Small intestine (tissue), 16 donors: ENCODE measurements at places on chromosomes 1 and 21.

GRCh38 chr1:177256153-177257075, 85.7 kb downstream of the BRINP2 start:
- peak; percentile 62 for DNase-seq

GRCh38 chr1:194084755-194085154, 898.3 kb upstream of the B3GALT2 start:
- no peak for DNase-seq

GRCh38 chr1:204188959-204189639, 7.2 kb downstream of the KISS1 start:
- no peak for DNase-seq

- no peak for DNase-seq
These were observed 40.0 kb downstream of the ROR1 start for GRCh38 chr1:63813829-63814277.

DNA sequence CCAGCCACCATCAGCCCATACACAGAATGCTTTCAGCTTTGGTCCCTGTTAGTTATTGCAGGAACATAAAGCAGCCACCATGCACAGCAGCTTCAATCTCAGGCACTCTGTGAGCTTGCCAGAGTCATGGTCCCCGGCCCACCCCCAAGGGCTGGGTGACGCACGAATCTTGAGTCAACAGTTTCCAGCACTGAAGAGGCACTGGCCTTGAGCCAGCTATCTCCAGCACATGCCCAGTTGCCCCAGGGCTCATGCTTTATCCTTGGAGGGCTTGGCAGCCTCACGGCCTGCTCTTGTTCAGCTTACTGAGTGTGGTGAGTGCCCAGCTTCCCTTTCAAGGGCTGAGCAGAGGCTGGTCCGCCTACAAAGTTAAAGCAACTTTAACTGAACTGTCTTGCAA, 200.7 kb upstream of the RAB4A start:
- DNase-seq = peak; percentile 56

DNA sequence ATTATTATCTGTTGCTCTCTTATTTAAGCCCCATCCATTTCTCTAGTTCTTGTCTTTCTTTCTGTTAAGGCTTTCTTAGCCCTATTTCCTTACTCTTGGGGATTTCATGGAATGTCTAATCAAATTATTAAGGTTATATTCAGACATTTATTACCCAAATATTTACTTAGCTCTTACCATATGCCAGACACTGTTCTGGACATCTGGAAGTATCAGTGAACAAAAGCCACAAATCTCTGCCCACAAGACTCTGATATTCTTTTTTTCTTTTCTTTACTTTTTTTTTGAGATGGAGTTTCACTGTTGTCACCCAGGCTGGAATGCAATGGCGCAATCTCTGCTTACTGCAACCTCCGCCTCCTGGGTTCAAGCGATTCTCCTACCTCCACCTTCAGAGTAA, 74.3 kb upstream of the NBL1 start:
- no peak for DNase-seq

DNA sequence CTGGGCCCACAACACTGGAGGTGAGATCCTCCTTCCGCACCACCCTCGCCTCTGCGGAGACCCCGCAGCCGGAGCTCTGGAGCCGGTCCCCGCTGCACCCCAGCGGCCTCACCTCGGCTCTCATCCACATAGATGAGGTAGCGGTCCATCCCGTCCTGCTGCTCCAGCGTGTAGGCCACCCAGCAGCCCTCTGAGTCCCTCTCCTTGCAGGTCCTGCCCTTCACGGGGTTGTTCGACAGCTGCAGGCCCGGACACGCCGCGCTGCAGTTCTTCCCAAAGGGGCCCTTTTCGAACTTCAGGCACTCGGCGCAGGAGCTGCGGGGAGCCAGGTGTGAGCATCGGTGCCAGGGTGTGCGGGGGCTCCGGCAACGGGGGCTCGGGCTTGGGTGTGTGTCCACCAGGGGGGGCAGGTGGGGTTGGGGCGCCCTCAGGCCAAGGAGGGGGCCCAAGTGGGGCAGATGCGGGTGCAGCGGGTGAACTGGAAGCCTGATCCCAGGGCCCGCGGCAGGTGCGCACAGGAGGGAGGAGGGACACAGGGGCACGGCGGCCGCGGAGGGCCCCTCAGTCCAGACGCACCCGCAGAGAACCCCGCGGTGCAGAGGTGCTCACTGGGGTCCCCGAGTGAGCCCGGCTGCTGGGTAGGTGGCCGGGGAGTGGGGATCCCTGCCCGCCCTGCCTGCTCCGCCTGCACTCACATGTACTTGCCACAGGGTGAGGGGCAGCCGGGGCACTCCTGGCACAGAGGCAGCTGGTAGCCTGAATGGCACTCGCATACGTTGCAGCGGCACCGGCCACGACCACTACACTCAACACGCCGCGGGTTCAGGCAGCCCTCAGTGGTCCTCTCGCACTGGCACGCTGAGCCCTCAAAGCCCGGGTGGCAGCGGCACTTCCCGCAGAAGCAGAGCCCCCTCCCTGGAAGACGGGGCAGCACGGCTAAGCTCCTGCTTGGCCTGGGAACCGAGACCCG, 15.4 kb upstream of the PTTG1IP start:
- DNase-seq = no peak

DNA sequence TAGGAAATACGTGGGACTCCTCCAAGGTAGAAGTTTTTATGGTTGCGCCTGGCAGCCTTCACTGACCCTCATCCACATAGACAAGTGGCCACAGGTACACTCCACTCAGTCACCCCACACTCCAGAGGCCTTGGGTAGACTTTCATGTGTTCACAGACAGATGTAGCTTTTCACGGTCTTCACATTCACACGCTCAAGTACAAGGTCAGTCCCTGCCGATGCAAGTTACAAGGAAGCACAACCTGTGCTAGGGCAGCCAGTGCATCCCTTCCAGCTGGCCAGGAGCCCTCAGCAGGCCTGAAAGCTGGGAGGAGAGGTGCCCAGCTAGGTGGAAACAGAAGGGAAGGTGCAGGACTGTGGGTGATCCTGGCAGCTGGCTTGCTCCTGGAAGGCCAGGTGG, 55.5 kb upstream of the FAM20B start:
- no peak for DNase-seq

- DNase-seq = no peak
These were observed 267.9 kb upstream of the DPYD start for GRCh38 chr1:98188774-98189173.

- peak; percentile 82 for DNase-seq
These were observed 575 bp downstream of the TRIM67 start for GRCh38 chr1:231162297-231162969.

GRCh38 chr1:90357995-90358394, 359.1 kb downstream of the BARHL2 start:
- DNase-seq = no peak

DNA sequence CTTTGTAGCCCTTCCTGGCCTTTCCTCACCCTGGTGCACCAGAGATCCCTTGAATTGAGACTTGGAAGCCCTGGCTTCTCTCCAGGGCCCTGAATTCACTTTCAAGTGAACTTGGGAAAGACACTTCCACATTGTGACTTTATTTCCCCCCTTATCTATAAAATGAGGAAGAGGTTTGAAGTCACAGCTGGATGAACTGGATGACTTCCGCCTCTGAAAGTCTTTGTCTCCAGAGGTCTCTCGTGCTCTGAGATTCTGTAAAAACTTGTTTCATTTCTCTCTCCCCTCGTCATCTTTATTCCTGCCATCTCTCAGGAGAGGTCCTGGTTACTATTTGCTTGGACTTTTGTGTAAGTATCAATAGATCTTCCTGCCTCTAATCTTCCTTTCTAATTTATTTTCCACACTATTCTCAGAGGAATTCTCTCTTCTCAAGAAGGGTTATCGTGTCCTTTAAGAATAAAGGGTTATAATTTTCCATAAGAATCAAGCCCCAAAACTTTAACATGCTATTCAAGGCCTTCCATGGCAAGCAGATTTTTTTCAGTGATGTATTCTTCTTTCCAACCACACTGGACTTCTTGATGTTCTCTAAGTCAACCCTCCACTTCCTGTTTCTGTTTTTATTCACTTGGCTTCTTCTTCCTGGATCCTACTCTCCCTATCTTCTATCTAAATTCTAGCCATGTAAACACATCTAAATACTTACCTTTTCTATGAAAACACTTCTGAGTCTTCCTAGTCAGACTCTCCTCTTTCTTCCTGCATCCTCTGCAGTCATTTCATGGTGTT, 6.5 kb upstream of the RPTN start:
- DNase-seq = no peak

- DNase-seq = no peak
These were observed 3.8 kb downstream of the F13B start for GRCh38 chr1:197063212-197063611.

DNA sequence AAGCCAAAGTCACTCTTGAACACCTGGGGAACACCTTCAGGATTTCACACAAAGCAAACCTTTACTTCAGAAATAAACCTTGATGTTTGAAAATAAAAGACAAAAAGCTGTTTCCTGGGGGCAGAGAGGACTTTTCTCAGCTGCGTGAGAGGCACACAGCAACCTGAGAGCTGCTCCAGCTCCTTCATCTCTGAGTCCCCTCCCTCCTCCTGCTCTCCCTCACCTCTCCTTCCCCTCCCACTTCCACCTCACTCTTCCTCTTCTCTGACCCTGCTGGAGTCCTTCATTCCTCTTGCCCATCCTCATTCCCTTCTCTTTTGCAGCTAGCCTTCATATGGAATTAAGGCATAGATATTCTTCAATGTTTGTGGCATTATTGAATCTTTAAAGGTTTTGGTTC, 208.4 kb downstream of the OMA1 start:
- no peak for DNase-seq

- DNase-seq = no peak
These were observed 7.5 kb downstream of the PRPF38B start for GRCh38 chr1:108699375-108700332.

- DNase-seq = no peak
These were observed 255.0 kb downstream of the FAF1 start for GRCh38 chr1:50705041-50705440.

GRCh38 chr1:159076438-159077119, at the start of gene AIM2:
AIM2 (minus strand) TSS chr1:159076766; CDS start chr1:159073499, 3,267 bp downstream.
- no peak for DNase-seq

DNA sequence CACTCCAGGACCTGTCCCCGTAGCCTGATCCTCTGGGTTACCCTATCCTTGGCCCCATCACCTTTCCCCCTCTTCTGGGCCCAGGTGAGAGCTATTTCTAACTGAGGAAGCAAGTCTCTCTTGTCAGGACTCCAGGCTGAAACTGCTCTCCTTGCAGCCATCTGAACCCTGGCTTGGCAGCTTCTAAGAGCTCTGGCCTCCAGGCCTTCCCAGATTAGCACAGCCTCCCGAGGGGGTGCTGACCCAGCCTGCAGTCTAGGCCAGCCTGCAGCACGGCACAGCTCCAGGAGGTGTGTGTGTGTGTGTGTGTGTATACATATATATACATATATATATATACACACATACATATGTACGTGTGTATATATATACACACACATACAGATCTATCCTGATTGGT, 17.4 kb downstream of the CACNA1S start:
- no peak for DNase-seq

- DNase-seq = no peak
These were observed 33.4 kb downstream of the PTGER3 start for GRCh38 chr1:71014178-71014579.

- DNase-seq = no peak
These were observed 34.0 kb upstream of the ARHGAP29 start for GRCh38 chr1:94271373-94271772.

DNA sequence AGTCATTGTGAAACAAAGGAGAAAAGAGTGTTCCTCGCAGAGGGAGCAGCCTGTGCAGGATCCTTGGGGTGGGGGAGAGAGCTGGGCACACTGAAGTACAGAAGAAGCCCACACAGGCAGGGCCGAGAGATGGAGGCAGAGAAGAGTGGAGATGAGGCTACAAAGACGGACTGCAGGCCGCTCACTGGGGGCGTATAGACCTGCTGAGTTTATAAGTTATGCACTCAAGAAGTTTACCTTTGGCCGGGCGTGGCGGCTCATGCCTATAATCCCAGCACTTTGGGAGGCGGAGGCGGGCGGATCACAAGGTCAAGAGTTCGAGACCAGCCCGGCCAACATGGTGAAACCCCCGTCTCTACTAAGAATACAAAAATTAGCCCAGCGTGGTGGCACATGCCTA, 7.6 kb upstream of the SLAMF9 start:
- peak; percentile 65 for DNase-seq

DNA sequence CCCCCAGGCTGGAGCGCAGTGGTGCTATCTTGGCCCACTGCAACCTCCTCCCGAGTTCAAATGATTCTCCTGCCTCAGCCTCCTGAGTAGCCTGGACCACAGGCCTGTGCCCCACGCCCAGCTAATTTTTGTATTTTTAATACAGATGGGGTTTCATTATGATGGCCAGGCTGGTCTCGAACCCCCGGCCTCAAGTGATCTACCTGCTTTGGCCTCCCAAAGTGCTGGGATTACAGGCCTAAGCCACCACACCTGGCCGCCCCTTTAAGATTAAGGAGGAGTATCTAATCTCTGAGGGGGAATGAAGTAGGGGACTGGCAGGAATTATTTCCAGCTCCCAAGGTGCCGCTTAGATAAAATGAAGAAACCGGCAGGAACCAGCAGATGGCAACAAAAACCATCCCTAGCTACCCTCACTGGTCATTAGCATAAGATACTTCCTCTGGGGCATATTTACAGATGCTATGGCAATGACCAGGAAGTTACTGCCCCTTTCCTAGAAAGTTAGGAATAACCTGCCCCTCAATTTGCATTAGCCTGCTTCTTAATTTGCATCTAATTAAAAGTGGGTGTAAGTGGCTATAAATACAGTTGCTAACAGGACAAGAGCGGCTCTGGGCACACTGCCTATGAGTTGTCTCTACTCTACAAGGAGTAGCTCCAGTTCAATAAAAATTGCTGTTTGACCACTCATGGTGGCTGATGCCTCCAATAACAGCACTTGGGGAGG, 7.1 kb upstream of the NSUN4 start:
- DNase-seq = peak; percentile 61

DNA sequence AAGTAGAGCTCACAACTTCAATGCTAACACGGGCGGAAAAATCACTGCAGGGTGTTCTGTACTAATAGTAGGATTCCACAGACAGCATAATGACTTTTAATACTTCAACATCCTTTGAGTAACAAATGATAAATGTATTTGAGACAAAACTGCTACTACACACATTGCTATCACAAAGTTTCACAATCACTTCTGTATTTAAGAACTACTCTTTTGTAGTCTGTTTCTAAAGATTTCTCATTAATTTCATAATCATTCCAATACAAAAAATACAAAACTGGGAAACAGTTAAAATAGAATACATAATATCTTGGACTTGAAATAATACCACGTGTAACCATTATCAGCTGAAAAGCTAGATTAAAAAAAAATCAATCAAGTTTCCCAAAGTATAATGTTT, 2.7 kb downstream of the HMGN1 start:
- no peak for DNase-seq
